ENCODE measurements at places on chromosomes 5 and 9.
A peak's percentile ranks its signal among the peaks of the same experiment; 100 is the strongest.

DNA sequence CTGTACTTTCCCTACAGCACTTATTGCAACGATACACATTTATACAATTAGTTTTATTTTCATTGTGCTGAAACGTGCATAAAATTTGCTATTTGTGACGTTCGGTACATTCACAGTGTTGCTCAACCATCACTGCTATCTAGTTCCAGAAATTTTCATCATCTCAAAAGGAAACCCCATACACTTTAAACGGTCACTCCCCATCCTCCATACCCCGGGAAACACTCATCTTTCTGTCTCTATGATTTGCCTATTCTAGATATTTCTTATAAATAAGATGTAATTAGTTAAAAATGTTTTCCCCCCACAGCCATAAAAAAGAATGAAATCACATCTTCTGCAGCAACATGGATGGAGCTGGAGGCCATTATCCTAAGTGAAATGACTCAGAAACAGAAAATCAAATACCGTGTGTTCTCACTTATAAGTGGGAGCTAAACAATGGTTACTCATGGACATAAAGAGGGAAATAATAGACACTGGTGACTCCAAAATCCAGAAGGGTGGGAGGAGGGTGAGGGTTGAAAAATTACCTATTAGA, 40.2 kb upstream of the TEX48 start:
- no peak for DNase-seq

DNA sequence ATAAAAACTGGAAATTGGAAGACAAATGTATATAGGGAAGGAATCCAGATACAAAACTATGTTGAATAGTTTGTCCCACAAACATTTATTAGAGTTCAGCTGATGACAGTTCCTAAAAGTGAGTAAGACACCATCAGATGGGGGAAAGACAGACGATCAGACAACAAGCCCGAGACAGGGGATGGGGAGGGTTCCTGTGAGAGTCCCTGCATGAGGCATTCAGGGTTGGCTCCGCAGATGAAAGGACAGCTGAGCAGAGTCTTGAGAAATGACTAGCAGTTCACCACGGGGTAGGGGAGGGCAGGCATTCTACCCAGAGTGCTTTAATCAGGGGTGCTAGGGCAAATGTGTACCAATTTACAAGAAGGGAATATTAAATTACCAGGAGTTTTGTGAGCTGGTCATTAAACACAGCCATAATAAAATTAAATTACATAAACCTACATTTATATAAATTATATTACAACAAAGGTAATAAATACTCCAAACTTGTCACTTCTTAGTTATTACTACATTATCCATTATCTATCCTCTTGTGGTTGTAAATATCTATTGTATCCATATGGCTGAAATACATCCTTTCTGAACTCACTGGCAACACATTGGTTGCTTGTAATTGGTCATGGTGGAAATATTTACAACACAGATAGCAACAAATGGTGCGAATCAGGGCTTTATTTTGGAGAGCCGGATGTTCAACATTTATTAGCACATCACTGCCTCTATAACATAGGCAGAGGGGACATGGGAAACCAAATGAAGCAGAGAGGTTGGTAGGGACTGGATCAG, 27.8 kb downstream of the TNFSF15 start:
- peak; percentile 9 for DNase-seq

GRCh38 chr9:13387734-13388067, 108.2 kb upstream of the MPDZ start:
- DNase-seq, result no peak

- DNase-seq, result no peak
These were observed 2.3 kb upstream of the PTGDS start for GRCh38 chr9:136974817-136975535.

DNA sequence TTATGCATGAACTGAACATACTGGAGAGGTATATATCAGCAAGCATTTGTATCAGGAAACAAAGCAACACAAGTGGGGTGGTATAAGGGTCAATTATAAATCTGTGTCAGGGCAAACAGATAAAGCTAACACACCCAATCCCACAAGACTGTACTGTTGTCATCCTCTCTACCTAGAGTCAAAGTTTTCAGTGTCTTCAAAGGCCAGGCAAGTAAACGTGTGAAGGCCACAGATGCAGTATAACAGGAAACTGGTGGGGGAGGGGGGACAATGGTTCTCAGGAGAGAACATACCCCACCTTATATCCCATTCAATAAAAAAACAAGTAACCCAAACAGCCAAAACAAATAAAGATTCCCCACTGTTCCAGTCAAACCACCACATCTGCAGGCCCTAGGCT, 22.1 kb downstream of the ELP1 start:
- DNase-seq, result no peak

DNA sequence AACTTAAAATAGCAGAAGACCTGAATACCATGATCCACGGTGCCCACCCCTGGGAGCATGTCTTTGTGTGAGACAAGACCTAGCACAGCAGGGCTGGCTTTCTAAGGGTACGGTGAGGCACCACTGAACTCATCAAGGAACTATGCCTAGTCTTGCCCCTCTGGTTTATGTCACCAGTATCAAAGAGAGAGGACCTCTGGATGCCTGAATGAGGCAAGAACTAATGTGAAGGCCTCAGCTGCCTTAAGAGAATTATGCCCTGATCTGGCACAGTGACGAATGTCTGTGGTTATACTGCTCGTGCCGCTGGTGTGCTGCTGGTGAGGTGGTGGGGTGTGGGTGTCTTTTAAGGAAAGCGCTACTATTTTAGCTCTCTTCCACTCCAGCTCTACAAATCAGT, 23.0 kb downstream of the NREP start:
- no peak for DNase-seq

DNA sequence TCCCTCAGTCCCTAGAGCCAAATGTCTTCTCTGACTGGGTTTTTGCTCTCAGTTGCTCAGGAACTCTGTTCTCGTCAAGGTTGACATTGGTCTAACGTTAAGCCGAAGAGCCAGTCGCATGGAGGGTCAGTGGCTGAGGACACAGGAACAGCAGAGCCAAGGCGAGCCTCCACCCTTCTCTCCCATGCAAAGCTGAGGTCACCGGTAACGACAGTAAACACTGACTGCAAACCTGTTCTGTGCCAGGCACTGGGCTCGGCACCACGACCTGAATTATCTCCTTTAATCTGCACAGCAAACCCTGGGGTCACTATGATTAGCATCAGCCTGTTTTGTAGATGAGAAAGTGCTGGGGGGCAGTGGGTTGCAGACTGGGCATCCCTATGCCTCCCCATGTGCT, 171.0 kb downstream of the COL23A1 start:
- DNase-seq, result no peak

GRCh38 chr5:73966451-73966850, 340.5 kb downstream of the ARHGEF28 start:
- no peak for DNase-seq
